ENCODE measurements at places on chromosomes 13 and 19. TPM values are rescaled to one million over a fixed set of nuclear protein-coding genes. Genes with fewer than 3 reads are reported as not detected.

Gene ZNF728
- polyA plus RNA-seq: not detected

DNA sequence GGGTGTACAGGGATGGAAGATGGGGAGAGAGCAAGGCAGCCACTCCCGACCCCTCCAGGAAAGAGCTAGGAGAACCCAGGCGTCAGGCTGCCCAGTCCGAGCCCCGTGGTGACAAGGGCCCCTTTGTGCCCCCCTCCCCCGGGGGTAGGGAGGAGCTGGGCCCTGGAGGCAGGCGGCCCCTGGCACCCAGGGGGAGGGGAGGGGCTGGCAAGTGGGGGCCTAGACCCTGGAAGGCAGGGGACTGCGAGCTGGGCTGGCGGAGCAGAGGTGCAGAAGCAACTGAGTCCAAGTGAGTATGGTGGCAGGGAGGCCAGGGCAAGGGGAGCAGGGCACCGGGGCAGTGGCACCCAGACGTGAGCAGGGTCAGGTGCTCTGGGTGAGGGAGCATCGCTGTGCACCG lies at the start of gene MAG:
MAG (plus strand) TSS at position 246 of the 400 bp plus-strand sequence. CDS start 3,248 bp downstream, outside the sequence.
- no peak for DNase-seq

- DNase-seq: no peak
Measured at GRCh38 chr19:1998712-1999708, 16.5 kb downstream of the BTBD2 start.

GRCh38 chr19:45464852-45465441 lies 2.8 kb upstream of the FOSB start:
- no peak for DNase-seq

Gene GIPC3
- polyA plus RNA-seq: not detected

DNA sequence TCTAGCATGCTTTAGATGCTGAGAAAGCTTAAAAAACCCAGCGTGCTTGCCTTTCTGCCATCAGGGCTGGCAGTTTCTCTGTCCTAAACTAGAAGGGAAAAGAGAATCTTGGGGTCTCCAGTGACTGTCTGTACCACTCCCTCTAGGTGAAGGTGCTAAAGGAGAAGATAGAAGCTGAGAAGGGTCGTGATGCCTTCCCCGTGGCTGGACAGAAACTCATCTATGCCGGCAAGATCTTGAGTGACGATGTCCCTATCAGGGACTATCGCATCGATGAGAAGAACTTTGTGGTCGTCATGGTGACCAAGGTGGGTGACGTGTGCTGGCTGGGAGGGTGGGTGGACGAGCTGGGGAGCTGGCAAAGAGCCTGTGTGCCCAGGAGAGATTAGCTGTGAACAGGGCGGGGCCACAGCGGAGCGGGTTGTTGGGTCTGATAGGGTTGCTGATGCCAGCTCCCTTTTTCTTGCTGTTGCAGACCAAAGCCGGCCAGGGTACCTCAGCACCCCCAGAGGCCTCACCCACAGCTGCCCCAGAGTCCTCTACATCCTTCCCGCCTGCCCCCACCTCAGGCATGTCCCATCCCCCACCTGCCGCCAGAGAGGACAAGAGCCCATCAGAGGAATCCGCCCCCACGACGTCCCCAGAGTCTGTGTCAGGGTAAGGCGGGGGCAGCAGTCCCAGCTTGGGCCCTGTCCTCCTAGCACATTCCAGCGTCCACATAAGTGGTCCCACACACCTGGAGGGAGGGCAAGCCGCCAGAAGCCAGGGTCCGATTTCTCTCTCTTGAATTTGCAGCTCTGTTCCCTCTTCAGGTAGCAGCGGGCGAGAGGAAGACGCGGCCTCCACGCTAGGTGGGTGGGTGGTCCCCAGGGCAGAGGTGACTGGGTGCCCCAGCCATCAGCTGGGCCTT lies 2.3 kb downstream of the RAD23A start:
- no peak for DNase-seq

Gene CYP2S1
- not detected for polyA plus RNA-seq

DNA sequence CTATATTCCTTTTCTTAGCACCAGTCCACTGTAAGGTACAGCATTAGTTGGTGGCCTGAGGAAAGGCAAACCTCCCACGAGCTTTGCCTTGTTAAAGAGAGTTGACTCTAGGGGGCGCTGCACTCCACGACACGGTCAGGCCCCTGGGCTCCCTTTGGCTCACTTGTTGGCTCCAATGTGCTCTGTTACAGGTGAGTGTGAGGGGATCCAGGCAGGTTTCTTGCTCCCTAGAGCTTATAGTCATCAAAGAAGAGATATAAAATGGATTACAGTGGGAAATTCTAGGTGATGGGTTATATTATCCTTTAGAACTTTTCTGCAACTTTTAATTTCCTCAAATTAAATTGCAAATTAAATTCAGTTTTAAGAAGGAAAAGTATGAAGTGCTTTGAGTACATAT lies 3.7 kb downstream of the WDR87 start:
- DNase-seq: peak; percentile 77

Gene CRB3
- not detected for polyA plus RNA-seq

- DNase-seq: no peak
Measured at GRCh38 chr13:110042253-110042950, 256.0 kb upstream of the IRS2 start.

- DNase-seq: no peak
Measured at GRCh38 chr13:93951108-93951507, 528.4 kb downstream of the DCT start.

GRCh38 chr19:47358936-47359335 lies 9.8 kb downstream of the DHX34 start:
- DNase-seq: no peak

Gene TGFBR3L
- not detected for polyA plus RNA-seq

GRCh38 chr13:99507054-99507453 lies 5.8 kb downstream of the TM9SF2 start:
- DNase-seq: no peak

- DNase-seq: no peak
Measured at GRCh38 chr13:93320942-93321341, 94.3 kb downstream of the GPC6 start.

GRCh38 chr13:77508959-77509620 lies 26.4 kb upstream of the SCEL start:
- DNase-seq: no peak

DNA sequence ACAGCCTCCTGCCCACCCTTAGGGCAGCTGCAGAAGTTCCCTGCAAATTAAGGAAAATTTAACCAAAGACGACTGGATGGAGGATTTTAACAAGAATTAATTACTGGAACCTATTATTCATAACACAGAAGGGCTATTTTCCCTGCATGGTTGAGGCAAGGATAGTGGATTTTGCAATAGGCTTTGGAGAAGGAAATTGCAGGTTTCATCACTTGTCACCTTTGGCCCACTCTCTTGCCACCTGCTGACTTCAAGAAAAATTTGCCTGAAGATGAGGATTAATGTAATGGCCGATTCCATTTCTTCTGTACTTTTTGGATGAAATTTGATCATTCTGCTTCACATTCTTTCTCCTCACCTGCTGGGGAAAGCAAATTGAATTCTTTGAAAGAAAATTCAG lies 261.7 kb downstream of the FGF9 start:
- no peak for DNase-seq

Gene FBXO27
- polyA plus RNA-seq: not detected

Gene FDX2
- polyA plus RNA-seq: 36.6 TPM

DNA sequence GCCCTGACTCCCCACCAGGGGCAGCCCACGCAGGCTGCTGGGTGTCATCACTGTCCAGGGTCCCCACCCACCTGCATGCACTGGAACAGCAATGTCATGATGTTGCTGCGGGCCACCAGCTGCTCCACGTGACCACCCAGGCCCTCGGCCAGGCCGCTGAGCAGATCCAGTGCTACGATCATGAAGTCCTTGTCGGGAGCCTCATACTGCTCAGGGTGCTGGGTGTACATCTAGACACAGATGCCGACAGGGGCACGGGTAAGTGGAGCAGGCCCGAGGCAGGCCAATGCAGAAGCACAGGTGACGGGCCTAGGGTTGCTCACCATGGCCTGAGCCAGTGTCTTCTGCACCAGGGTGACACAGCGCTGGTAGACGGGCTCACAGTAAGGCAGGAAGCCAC lies 8.7 kb upstream of the FBXW9 start:
- DNase-seq: no peak

DNA sequence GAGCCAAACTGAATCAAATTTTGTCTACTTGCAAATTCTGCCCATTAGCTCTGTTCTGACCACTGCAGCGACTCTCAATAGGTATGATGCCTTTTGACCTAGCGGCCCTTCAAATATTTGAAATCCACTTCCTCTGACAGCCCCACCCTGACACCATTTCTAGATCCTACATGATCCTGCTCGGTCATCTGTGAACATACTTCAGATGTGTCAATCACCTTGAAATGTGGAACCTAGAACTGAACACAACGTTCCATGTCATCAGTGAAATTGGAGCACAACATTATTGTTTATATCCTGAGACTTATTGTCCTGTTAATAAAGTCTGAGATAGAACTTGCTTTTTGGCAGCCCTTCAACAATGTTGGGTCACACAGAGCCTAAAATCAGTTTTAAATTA lies 98.2 kb downstream of the UBL3 start:
- no peak for DNase-seq

Gene CRX
- polyA plus RNA-seq: not detected

DNA sequence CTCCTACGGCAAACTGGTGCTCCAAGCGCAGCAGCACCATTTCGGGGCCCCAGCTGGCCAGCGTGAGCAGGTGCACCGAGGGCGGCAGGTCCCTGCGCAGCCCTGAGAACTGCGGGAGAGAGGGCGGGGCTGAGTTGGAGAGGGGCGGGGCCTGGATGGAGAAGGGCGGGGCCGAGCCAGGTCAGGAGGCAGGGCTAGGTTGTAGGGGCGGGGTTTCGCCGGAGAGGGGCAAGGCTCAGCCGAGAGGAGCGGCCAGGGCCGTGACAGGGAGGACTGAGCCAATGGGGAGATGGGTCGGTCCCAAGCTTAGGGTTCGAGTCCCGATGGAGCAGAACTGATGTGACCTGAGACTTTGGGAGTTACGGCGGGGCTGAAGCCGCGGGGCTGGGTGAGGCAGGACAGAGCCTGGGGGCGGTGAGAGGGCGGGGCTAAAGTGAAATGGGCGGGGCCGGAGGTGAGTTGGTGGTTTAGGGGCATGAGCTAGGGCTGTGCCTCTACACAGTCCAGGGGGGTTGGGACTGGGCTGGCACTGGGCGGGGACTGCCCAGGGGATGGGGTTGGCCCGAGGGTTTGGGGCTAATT lies 19.0 kb downstream of the MAN2B1 start:
- peak; percentile 19 for DNase-seq

Gene FAM83E
- polyA plus RNA-seq: not detected

Gene NCAN
- polyA plus RNA-seq: not detected

DNA sequence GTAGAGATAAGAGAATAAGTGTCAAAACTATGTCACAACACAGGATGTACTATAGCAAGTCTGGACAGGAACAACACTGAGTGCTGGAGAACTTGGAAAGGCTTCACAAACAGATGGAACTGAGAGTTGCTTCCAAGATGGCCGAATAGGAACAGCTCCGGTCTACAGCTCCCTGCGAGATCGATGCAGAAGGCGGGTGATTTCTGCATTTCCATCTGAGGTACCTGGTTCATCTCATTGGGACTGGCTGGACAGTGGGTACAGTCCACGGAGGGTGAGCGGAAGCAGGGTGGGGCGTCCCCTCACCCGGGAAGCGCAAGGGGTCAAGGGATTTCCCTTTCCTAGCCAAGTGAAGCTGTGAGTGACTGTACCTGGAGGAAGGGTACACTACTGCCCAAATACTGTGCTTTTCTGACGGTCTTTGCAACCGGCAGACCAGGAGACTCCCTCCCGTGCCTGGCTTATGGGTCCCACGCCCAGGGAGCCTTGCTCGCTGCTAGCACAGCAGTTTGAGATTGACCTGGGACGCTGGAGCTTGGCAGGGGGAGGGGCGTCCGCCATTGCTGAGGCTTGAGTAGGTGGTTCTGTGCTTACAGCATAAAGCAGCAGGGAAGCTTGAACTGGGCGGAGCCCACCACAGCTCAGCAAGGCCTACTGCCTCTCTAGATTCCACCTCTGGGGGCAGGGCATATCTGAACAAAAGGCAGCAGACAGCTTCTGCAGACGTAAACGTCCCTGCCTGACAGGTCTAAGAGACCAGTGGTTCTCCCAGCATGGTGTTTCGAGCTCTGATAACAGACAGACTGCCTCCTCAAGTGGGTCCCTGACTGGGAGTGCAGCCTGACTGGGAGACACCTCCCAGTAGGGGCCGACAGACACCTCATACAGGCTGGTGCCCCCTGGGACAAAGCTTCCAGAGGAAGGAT lies 46.0 kb downstream of the USP12 start:
- DNase-seq: no peak

DNA sequence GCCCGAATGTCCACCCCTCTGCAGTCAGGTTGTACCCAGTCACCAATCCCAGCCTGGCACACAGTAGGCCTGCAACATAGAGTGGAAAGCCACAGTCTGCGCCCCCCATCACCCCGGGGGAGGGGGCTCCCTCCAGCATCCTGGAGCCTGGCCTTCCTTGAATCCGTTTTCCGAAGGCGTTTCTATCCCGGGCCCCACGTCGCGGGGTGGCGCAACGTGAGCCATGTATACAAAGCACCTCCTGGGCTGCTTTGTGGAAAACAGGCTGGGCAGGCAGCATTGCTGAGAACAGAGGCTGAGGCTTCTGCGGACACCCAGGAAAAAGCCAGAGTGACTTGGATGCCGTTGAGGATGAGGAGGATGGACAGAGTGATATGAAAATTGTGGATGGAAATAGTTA lies 103.3 kb upstream of the USP29 start:
- DNase-seq: no peak

DNA sequence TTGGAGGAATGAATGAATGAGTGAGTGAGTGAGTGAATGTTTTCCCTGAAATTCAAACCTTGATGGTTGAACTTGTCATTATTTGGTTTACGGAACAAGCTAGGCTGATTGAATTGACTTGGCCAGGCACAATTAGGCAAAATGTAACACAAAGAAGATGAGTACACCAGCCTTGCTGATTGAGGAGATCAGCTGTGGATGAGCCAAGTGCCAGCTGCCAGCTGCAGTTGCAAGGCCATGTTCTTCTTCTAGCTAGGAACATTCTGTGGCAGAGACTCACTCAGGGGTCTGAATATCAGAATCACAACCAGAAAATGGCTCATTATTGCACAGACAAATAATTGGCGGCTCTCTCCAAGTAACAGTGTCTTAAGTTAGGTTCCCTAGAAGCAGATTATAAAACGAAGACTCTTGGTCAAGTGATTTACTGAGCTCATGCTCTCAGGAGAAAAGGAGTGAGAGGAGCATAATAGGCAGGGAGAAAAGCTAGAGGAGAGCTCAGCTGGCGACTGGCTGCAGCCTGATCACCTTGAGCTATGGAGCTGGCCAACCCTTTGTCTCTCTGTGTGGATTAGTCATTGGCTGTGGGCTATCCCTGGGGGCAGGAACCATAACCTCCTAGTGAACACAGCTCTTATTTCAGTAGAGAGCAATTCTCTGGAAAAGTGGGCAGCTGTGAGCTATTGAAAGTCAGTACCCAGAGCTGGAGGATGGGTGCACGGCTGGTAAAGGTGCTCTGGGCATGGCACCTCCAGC lies 225.3 kb upstream of the SERP2 start:
- DNase-seq: no peak

DNA sequence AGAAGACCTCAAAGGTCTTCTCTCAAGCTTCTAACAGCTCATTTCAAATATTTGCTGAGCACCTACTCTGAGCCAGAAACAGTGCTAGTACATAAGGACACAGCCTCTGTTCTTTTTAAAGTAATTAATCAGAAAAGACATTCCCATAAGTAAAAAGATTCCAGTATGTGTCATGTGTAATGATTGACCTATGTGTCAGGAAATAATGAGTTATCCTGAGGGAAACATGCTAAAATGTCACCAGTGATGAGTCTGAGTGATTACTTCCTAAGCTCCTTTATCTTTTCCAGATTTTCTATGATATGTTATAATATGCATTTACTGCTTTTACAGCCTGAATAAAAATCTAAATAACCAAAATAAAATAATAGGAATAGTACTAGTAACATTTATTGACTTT lies 107.6 kb downstream of the SLC25A15 start:
- no peak for DNase-seq

Gene PPM1N
- 2.6 TPM for polyA plus RNA-seq

- DNase-seq: no peak
Measured at GRCh38 chr19:56476093-56476492, 1.1 kb downstream of the ZNF667 start.
